ENCODE measurements at places on chromosomes 2 and 18. TPM values are rescaled to one million over a fixed set of nuclear protein-coding genes. Genes with fewer than 3 reads are reported as not detected.

- DNase-seq = no peak
Measured at GRCh38 chr18:35049111-35050027, 8.2 kb downstream of the MAPRE2 start.

- DNase-seq = no peak
Measured at GRCh38 chr2:40346535-40347354, 105.1 kb downstream of the SLC8A1 start.

DNA sequence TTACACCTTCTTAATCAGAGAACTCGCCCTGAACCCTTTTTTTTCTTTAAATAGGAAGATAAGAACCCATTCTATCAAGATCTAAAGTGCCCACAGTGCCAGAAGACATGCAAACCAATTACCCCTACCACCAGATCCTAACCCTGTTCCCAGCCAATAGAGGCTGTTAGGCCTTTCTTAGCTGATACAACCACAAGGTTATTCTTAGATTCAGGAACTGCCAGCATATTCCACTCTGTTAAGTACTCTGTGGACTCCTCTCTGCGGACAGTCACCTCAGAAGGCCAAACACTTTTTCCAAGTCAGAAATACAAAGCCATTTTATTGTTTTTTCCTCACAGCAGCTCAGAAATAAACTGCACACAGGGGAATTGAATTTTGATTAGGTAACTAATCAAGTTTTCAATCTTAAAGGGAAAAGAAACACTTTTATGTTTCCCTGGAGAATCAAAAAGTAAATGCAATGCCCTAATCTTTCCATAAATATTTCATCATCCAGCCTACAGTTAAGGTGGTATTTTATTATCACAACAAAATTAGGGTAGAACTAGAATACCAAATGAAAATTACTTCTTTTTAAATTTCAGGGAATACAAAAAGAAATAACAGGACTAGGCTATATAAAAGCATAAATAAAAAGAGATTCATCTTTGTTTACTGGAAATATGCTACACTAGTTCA is 111.4 kb downstream of the NBAS start:
- DNase-seq = no peak

DNA sequence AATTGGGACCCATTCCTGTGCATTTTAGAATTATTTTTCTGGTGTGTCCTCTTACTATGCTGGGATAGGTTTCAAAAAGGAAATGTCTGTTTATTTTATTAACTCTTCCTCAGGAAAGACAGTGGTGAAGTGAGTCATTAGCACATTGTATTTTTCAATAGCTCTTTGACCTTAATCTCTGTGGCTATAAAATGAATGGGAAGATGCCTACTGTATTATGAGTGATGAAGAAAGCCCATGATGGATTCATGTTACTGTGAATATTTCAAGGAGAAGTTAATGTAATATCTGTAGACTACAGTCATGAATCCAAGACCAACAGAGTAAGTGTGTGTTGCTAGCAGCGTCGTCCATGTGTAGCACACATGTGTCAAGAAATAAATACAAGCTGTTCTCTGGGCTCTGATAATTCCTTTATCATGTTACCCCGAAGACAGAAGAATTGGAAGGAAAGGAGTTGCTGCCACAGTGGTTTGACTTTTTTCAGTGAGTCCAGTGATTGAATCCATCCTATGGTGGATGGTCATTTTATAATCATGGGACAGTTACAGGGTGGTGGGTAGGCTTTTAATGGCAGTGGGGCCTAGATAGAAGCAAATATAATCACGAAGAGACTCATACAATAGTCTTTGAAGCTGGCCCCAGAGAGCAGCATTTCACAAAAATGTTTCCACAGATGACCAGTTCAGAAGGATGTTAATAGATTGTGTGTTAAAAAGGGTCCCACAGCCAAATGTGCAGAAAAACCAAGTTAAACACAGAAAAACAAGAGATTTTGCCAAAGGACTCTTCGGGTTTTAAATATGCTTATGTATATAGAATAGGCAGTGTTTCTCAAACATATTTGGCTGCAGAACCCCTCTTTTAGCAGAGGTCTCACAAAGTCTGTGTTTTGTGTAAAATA is 239.7 kb upstream of the RASGRP3 start:
- no peak for DNase-seq

DNA sequence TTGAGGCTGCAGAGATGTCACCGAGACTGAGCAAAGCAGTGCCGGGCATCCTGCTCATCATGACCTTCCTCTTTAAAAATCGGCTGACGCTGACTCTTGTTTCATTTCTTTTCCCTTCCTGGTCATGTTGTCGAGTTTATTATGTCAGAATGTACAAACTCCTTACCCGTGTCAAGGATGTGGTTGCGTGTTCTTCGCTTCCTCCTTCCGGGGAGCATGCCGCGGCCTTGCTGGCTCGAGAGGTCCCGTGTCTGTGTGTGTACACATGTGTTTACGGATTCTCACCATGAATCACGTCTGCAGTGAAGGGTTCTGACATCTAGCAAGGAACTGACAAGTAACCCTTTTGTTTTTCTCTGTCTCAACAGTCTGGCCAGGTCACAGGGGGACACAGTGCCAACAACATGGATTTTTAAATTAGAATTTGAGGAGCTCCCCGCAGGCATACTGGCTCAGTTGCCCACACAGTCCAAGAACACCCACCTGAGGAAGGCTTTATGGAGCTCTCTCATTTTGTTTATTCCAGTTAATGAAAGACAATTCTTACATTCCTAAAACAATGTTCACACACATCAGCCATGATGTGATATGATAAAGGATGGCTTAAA is 60.2 kb downstream of the MYT1L start:
- no peak for DNase-seq

DNA sequence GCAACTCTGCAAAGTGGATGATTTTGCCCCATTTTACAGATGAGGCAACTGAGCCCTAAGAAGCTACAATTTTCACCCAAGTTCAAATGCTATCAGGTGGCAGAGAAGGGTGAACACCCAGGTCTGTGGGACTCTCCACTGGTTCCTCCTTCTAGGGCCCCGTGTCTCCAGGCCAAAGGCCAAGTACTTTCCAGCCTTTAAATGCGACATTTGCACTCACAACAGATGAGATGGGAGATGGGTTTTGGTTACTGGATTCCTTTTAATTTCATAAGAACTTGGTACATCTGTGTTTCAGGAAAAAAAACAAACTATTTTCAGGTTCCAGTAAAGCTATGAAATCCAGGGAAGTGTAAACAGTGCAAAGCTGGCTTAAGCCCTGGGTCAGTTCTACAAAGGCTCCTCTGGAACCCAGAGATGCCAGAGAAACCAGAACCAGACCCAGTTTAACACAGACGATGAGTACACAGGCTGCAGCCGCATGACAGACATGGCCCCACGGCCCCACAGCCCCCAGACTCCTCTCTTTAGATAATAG is 361.7 kb downstream of the ANAPC1 start:
- no peak for DNase-seq

- no peak for DNase-seq
Measured at GRCh38 chr18:41145516-41145915, 809.5 kb upstream of the PIK3C3 start.

DNA sequence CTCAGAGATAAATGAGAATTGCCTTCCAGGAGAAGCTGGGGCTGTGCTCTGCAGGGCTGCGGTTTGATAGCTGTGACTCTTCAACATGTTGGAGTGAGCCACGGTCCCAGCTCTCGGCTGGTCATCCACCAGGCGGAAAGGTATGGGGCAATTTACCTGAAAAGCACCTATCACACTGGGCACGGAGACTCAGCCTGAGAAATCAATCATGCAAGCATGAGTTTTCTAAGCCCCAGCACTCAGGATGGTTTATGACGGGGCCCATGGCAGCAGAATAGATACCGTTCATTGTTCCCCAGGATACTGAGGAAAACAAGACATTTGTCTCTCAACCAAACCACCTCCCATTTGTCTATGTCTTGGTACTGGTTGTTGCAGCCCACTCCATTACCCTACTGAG is 83.9 kb downstream of the LOXHD1 start:
- no peak for DNase-seq

- DNase-seq = no peak
Measured at GRCh38 chr2:108625186-108625827, 91.0 kb downstream of the LIMS1 start.

COL4A4 gene
- 19.4 TPM for total RNA-seq

EFR3B gene
- total RNA-seq = 0.10 TPM

KCNE4 gene
- not detected for total RNA-seq

WDR75 gene
- 57.7 TPM for total RNA-seq

GATA6 gene
- total RNA-seq = 58.4 TPM

SLC11A1 gene
- total RNA-seq = 0.12 TPM

Measured in Calu3 (cell line).